Activated T-helper 2 cell treated with anti-CD3 and anti-CD28 coated beads, Interferon-gamma antibody, Interleukin-2, Interleukin-4, amounts not matched to agents 10 μg/mL and 5 μg/mL and 100 μg/mL, durations not matched to agents 14 hours and 24 hours and 36 hours (primary cell): ENCODE measurements at places on chromosomes 13 and 19.

GRCh38 chr19:45068041-45068440 is 8.2 kb downstream of the ZNF296 start:
- peaks cover 40% of the 10 kb centered on the region for H3K36me3 ChIP-seq
- H3K27ac ChIP-seq, result no peak overlapping the region
- no peak overlapping the region for H3K4me3 ChIP-seq
- H3K4me1 ChIP-seq, result no peaks in the 10 kb centered on the region
- DNase-seq, result no peak
- H3K27me3 ChIP-seq, result no peaks in the 10 kb centered on the region

GRCh38 chr13:42170029-42170428 is 101.9 kb upstream of the AKAP11 start:
- H3K4me3 ChIP-seq, result no peak overlapping the region
- DNase-seq, result no peak
- H3K36me3 ChIP-seq, result peaks cover 45% of the 10 kb centered on the region
- no peak overlapping the region for H3K27ac ChIP-seq
- peaks cover 3% of the 10 kb centered on the region for H3K4me1 ChIP-seq

DNA sequence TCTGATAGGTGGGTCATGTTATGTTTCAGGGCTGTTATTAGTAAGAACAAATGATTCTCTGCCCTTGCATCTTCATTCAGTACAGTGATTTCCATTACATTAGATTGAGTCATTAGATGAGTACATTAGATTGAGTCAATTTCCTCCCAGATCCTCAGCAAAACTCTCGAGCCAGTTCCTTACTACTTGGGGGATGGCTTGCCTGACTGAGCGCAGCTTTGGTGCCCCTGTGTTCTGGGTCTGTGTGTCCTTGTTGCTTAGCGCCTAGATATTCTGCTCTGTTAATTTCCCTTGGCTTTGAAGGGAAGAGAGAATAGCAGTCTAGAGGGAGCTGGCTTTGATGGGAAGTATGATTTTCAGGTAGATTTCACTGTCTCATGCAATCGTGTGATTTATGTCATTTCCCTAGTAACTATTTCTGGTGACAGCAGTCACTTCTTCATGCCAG is 19.1 kb upstream of the SCEL start:
- no peaks in the 10 kb centered on the region for H3K36me3 ChIP-seq
- no peak overlapping the region for H3K4me3 ChIP-seq
- peaks cover 2% of the 10 kb centered on the region for H3K4me1 ChIP-seq
- H3K27me3 ChIP-seq, result peaks cover 2% of the 10 kb centered on the region
- DNase-seq, result no peak

GRCh38 chr19:17060802-17061201 is 14.4 kb downstream of the HAUS8 start:
- H3K27ac ChIP-seq, result no peak overlapping the region
- no peak overlapping the region for H3K4me3 ChIP-seq
- peaks cover 15% of the 10 kb centered on the region for H3K4me1 ChIP-seq

DNA sequence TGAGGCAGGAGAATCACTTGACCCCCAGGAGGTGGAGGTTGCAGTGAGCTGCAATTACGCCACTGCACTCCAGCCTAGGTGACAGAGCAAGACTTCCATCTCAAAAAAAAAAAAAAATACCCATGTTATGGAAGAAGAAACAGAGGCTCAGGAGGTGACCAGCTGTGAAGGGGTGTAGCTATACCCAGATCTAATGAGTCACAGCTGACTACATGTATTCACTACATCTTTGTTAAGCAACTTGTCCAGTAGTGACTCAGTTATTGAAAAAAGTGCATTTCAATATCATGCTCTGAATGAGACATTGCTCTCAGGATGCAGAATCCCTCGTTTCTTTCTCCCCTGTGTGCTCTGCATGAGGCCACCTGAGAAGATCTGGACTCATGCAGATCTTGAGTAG is 16.1 kb upstream of the SPART start:
- no peak for DNase-seq
- H3K4me1 ChIP-seq, result no peaks in the 10 kb centered on the region
- no peak overlapping the region for H3K4me3 ChIP-seq
- no peak overlapping the region for H3K27ac ChIP-seq
- peaks cover 15% of the 10 kb centered on the region for H3K27me3 ChIP-seq
- no peaks in the 10 kb centered on the region for H3K36me3 ChIP-seq

- H3K36me3 ChIP-seq, result no peaks in the 10 kb centered on the region
- H3K4me1 ChIP-seq, result no peaks in the 10 kb centered on the region
- no peaks in the 10 kb centered on the region for H3K27me3 ChIP-seq
- no peak overlapping the region for H3K4me3 ChIP-seq
- no peak overlapping the region for H3K27ac ChIP-seq
- DNase-seq, result no peak
Observed at GRCh38 chr19:16702123-16702522, 17.5 kb upstream of the NWD1 start.

GRCh38 chr13:40315416-40316064 is 350.9 kb downstream of the FOXO1 start:
- H3K4me3 ChIP-seq, result peak overlapping the region; percentile 39
- peak; percentile 33 for DNase-seq
- peaks cover 55% of the 10 kb centered on the region for H3K4me1 ChIP-seq
- H3K36me3 ChIP-seq, result no peaks in the 10 kb centered on the region
- peak overlapping the region; percentile 76 for H3K27ac ChIP-seq
- H3K27me3 ChIP-seq, result no peaks in the 10 kb centered on the region

DNA sequence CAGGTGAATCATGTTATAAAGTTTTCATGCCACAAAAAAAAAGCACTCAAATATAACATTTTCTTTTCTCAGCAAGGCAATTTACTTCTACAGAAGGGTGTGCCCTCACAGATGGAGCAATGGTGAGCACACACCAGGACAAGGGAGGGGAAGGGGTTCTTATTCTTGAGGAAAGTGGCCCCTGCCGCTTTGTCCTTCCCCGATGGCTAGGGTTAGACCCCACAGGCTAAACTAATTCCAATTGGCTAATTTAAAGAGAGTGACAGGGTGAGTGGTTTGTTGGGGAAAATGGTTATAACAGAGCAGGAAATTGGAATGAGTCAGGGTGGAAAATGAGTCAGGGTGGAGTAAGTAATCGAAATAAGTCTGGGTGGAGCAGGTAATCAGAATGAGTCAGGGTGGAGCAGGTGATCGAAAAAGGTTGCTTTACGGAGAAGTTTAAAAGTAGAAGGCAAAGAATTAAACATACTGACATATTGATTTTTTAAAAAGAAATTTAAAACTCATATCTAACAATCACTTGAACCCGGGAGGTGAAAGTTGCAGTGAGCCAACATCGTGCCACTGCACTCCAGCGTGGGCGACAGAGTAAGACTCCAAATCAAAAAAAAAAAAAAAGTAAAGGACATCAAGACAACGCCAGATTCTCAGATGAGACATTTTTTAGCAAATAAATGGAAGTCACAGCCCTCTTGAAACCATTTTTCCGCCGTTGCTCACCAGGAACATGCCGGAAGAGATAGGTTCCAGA is 813 bp downstream of the ZNF562 start:
- peaks cover 60% of the 10 kb centered on the region for H3K36me3 ChIP-seq
- peak overlapping the region; percentile 87 for H3K4me3 ChIP-seq

DNA sequence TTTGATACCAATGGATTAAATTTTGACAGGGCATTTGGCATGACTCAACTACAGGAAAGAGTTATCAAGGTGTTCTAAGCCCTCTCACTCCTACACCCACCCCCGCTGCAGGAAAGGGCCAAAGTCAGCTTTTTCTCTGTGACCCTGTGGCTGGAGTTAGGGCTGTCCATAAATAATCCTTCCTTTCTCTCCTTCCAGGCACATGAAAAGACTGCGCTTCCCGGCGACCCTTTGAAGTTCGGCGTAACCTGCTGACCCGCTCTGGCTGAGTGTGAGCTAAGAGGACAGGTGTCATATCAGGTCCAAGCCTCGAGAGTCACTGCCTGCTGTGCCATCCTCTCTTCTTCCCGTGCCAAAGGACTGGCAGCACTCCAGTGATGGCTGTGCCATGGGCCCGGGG is 25.6 kb downstream of the ZNF114 start:
- H3K4me1 ChIP-seq, result peaks cover 3% of the 10 kb centered on the region
- H3K4me3 ChIP-seq, result no peak overlapping the region
- H3K27me3 ChIP-seq, result no peaks in the 10 kb centered on the region
- no peak overlapping the region for H3K27ac ChIP-seq

DNA sequence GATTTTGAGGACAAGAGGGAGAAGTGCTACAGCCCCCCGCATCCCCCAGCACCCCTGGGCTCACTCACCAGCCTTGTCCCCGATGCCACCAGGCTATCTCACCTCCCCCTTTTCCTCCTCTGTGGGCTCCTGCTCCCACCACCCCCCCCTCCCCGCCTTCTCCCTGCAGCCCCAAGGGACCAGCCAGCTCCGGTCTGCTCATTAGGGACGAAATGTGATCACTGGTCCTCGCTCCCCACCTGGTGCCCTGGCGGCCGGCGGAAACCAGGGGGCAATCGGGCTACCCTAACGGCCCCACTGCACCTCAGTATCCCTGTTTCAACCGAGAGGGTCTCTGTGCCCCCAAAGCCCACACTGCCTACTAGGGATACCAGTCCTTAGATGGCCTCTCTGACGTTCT is 2.7 kb downstream of the GPR4 start:
- H3K27me3 ChIP-seq, result peaks cover 67% of the 10 kb centered on the region
- H3K36me3 ChIP-seq, result no peaks in the 10 kb centered on the region
- no peak overlapping the region for H3K27ac ChIP-seq
- no peak overlapping the region for H3K4me3 ChIP-seq

DNA sequence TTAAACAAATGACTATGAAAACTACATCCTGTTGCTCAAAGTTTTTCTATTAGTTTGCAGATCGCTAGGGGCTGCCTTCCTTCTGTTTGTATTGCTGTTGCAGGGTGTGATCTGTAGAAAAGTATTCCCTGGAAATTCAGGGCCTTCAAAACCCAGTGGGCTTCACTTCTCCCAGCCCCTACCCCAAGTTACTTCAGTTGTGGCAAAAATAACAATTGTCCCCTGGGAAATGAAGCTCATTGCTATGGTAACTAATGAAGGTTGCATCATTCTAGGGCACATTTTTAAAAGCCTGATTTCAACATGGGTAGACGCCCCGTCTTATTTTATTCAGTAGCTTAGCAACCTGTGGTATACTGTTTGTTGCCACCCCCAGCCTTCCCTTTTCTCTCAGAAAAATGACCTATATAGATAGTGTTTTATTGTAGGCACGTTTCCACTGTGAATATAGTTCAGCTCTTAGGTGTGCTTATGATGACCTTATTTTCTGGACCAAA is 60.9 kb downstream of the WDFY2 start:
- no peak overlapping the region for H3K4me3 ChIP-seq
- no peaks in the 10 kb centered on the region for H3K27me3 ChIP-seq
- H3K27ac ChIP-seq, result peak overlapping the region; percentile 43
- no peaks in the 10 kb centered on the region for H3K36me3 ChIP-seq

DNA sequence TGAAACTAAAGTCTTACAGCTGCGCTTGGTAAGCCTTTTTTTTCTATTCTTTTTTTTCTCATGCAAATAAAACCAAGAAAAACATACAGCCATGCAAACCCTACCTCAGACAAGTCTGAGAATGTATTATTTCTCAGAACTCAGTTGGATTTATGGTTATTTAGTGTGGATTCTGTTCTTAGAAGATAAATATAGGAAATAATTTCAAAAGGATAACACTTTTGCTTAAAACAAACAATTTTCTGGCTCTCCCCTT is 40.7 kb upstream of the TNFSF11 start:
- H3K27ac ChIP-seq, result no peak overlapping the region
- DNase-seq, result no peak
- no peaks in the 10 kb centered on the region for H3K27me3 ChIP-seq

- no peak overlapping the region for H3K4me3 ChIP-seq
- H3K27me3 ChIP-seq, result no peaks in the 10 kb centered on the region
- DNase-seq, result no peak
- no peaks in the 10 kb centered on the region for H3K4me1 ChIP-seq
- H3K36me3 ChIP-seq, result no peaks in the 10 kb centered on the region
Observed at GRCh38 chr13:65914716-65915115, 1315.4 kb downstream of the PCDH9 start.

- H3K4me1 ChIP-seq, result no peaks in the 10 kb centered on the region
- no peak overlapping the region for H3K4me3 ChIP-seq
- H3K27ac ChIP-seq, result no peak overlapping the region
Observed at GRCh38 chr13:21930536-21930935, 259.7 kb downstream of the FGF9 start.

- no peaks in the 10 kb centered on the region for H3K36me3 ChIP-seq
- DNase-seq, result no peak
- H3K4me1 ChIP-seq, result no peaks in the 10 kb centered on the region
- no peak overlapping the region for H3K27ac ChIP-seq
Observed at GRCh38 chr13:43493496-43494000, 293.2 kb downstream of the ENOX1 start.

DNA sequence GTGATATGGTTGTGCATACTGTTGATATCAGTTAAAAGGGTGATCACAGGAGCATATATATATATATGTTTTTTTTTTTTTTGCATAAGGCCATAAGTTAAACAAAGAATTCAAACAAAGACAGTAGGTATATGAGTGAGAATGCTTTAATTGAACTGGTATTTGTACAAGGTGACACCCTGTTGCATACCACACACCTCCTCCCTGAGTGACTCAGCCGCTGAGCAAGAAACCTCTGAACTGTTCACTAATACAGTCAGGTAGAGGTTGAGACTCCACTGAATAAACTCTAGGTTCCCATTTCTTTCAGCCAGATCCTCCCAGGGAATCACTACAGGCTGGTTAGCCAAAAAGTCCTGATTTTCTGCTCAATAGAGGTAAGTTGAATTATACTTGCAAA is at the start of gene SCEL:
SCEL (plus strand) TSS at position 259 of the 400 bp plus-strand sequence. CDS start 20,170 bp downstream, outside the sequence.
- no peak within 1 kb of the TSS for H3K27ac ChIP-seq
- peaks cover 7% of the 10 kb centered on the region for H3K27me3 ChIP-seq
- no peaks in the 10 kb centered on the region for H3K36me3 ChIP-seq
- DNase-seq, result no peak
- H3K4me3 ChIP-seq, result no peak within 1 kb of the TSS
- no peaks in the 10 kb centered on the region for H3K4me1 ChIP-seq

- no peaks in the 10 kb centered on the region for H3K36me3 ChIP-seq
- no peak for DNase-seq
- H3K27me3 ChIP-seq, result no peaks in the 10 kb centered on the region
Observed at GRCh38 chr13:84998681-84999080, 800.5 kb downstream of the SLITRK6 start.

DNA sequence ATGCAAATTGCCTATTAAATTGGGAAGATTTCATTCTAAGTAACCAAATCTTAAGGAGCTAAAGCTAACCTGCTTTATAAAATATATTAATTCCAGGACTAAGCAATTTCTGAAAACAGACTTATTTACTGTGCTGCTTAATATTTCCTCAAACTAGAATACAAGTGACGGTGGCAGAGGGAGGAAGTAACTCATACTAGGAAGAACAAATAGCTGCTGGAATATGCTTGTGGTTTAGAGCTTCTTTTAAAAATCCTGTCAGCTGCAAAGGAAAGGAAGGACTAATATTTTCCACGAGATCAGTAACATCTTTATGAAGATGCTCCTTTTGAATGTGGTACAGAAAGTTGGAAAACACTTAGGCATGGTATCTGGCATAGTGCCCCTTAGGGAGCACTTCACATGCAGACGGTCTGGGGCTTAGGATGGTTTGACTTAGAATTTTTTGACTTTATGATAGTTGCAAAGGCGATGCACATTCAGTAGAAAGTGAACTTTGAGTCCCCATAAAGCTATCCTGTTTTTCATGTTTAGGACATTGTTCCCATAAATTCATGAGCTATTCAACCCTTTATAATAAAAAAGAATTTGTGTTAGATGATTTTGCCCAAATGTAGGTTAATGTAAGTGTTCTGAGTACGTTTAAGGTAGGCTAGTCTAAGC is 3.4 kb upstream of the HNRNPA1L2 start:
- H3K36me3 ChIP-seq, result peaks cover 41% of the 10 kb centered on the region
- no peak overlapping the region for H3K27ac ChIP-seq
- H3K4me3 ChIP-seq, result no peak overlapping the region
- H3K27me3 ChIP-seq, result no peaks in the 10 kb centered on the region
- peaks cover 4% of the 10 kb centered on the region for H3K4me1 ChIP-seq

- H3K4me3 ChIP-seq, result no peak overlapping the region
- H3K36me3 ChIP-seq, result no peaks in the 10 kb centered on the region
- H3K27ac ChIP-seq, result no peak overlapping the region
- H3K4me1 ChIP-seq, result no peaks in the 10 kb centered on the region
- H3K27me3 ChIP-seq, result no peaks in the 10 kb centered on the region
Observed at GRCh38 chr13:72004784-72005374, 137.9 kb upstream of the DACH1 start.
